ENCODE measurements at places on chromosomes 16 and 17.

DNA sequence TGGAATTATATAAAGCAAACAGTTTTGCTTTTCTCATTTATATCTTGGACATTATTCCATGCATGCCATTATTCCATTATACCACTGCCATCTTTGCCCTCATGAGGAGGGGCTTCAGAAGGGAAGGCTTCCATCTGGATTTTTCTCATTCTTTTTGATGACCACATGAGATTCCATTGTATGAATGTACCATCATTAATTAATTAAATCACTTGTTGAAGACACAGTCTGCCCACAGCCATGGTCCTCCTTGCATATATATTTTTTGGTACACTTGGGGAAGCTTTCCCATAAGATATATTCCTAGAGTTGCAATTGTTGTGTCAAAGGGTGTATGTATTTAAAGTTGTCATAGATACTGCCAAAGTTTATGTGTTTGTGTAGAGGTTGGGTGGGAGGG is 7.1 kb downstream of the ARL4D start:
- DNase-seq: no peak

- DNase-seq: no peak
These were observed 45.2 kb downstream of the SNX29 start for GRCh38 chr16:12021578-12022253.

- DNase-seq: no peak
These were observed 73.2 kb downstream of the ZNF18 start for GRCh38 chr17:11924076-11924475.

- DNase-seq: peak; percentile 99
These were observed 170.7 kb downstream of the CYB561 start for GRCh38 chr17:63275318-63275970.

GRCh38 chr16:89678258-89678657 is 8.2 kb upstream of the CDK10 start:
- DNase-seq: no peak

DNA sequence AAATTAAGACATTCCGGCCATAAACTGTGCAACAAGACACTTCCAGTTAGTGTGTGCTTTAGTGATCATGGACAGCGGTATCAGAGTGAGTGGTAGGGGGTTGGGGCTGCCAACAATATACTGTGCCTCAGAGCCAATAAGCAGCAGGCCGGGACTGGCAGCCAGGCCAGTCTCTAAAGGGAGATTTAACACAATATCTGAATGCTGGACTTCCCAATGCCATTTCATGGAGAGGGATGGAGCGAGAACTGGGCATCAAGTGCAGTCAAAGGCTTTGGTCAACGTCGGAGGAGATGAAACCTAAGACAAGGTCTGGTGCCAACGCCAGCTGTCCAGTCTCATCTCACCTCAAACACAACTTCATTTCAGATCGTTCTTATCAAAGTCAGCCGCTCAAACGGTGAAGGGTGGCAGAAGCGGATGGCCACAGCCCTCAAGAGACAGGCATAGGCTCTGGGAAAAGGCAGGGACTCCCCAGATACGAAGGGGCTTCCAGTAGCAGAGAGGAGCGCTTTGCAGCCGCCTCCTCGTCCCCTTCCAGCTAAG is 935 bp downstream of the USP32 start:
- peak; percentile 30 for DNase-seq

- no peak for DNase-seq
These were observed 1.7 kb upstream of the LMF1 start for GRCh38 chr16:972316-973002.

- DNase-seq: no peak
These were observed 64.4 kb upstream of the CORO6 start for GRCh38 chr17:29686993-29687590.

DNA sequence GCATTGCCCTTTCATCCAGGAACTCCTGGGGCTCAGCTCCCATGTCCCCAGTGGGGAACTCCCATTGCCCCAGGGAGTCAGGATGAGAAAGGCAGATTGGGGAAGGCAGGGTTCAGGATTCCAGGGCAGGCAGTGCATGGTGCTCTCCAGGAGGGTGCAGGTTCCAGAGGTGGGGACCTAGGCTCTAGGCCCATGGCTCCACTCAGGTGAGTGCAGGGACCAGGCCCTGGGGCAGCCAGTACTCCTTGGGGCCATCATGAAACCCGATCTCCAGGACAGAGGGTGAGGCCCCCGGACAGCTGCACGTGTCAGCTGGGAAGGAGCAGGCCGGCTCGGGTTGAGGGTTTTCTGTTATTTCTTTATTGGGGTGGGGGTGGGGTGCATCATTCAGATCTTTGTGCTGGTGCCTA is 1.3 kb upstream of the MTSS2 start:
- no peak for DNase-seq

DNA sequence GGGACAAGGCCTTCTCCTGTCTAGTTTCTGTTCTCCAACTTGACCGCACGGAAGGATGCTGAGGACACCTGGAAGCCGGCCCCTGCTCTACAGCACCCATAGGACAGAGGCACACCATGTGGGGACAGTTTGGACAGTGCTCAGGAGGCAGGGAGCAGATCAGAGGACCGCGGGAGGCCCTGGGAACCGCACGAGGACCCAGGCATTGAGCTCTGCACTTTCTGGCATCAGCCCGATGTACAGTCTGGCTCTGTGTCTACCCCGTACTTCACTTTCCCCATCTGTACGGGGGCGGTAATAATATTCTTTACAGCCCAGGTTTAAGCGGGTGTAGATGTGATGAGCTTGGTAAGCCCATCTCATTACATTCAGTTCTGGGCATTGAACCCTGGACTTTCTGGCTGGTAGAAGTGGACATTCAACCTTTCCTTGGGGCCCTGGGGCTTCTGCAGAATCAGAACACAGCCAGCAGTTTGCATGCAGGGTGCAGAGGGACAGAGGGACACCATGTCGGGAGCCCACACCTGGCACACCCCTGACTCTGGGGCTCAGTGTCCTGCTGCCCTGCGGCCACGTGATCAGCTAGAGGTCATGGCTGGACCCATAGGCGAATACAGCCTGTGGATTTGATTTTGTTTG is 258.7 kb downstream of the SEC14L1 start:
- DNase-seq: no peak

GRCh38 chr17:3838206-3838605 is 7.8 kb downstream of the NCBP3 start:
- no peak for DNase-seq

GRCh38 chr16:57711346-57711745 is 16.7 kb downstream of the DRC7 start:
- DNase-seq: no peak

GRCh38 chr17:17568772-17569195 is 22.7 kb downstream of the PEMT start:
- DNase-seq: no peak
